Uterus (tissue), 4 donors: ENCODE measurements at places on chromosomes 7 and 10. TPM values are rescaled to one million over a fixed set of nuclear protein-coding genes. Genes with fewer than 3 reads are reported as not detected.

KCNH2 gene
- 32.7 TPM for total RNA-seq

GRCh38 chr7:31858055-31858454 is 171.0 kb downstream of the PPP1R17 start:
- no peaks in the 10 kb centered on the region for H3K36me3 ChIP-seq
- no peaks in the 10 kb centered on the region for H3K27me3 ChIP-seq
- H3K4me1 ChIP-seq: no peaks in the 10 kb centered on the region
- H3K27ac ChIP-seq: no peak overlapping the region
- no peak for DNase-seq

DNA sequence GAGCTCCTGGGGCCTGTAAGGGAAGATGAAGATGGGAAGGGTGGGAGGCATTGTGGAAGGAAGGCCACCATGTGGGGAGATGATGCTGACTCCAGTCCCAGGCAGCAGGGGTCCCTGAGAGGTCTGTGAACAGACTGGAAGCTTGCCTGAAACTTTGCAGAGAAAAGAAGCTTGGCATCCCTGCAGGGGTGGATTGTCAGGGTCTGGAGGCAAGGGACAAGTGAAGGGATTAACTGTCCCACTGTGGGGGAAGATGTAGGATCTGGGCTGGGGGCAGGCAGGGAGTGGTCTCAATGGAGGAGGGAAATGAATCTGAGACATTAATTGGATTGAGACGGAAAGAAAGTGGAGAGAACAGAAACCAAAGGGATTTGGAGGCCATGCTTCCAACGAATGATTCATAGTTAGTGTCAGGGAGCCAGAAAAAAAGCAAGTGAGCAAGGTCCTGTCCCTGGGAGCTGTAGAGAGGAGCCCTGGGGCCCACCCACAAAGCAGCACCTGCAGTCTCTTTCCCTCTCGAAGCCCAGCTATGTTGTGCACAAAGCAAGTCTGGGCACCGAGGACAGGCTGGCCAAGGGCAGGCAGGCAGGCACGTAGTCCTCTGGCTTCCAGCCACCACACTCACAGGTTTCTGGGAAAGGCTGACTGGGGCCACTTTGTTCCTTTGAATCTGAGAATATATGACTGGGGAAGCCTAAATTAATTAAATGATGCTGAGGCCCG is 4.7 kb upstream of the SLC18A3 start:
- H3K27me3 ChIP-seq: peaks cover 22% of the 10 kb centered on the region
- no peak overlapping the region for H3K27ac ChIP-seq
- H3K4me1 ChIP-seq: peaks cover 9% of the 10 kb centered on the region
- no peaks in the 10 kb centered on the region for H3K36me3 ChIP-seq
- DNase-seq: no peak

- no peaks in the 10 kb centered on the region for H3K4me1 ChIP-seq
- H3K36me3 ChIP-seq: no peaks in the 10 kb centered on the region
- no peak for DNase-seq
- H3K27ac ChIP-seq: no peak overlapping the region
- H3K4me3 ChIP-seq: no peak overlapping the region
- H3K27me3 ChIP-seq: no peaks in the 10 kb centered on the region
Observed at GRCh38 chr7:156034397-156034796, 222.1 kb upstream of the SHH start.

DNA sequence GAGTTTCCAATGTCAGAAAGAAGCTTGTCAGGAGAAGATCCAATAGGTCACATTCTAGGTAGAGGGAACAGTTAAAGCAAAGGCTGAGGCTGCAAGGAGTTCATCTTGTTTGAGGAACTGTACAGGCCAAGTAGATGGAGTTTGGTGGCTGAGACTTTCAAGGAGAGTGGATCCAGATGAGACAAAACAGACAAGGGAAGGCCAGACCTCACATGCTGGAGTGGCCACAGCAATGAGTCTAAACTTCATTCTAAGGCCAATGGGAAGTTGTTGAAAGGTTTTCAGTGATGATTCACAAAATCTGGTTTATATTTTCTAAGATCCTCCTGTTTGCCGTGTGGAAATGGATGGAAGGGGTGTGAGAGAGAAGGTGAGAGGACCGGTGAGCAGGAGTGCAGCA is 40.0 kb downstream of the EPDR1 start:
- no peaks in the 10 kb centered on the region for H3K27me3 ChIP-seq
- H3K36me3 ChIP-seq: no peaks in the 10 kb centered on the region
- no peaks in the 10 kb centered on the region for H3K4me1 ChIP-seq
- no peak for DNase-seq
